ENCODE measurements at places on chromosomes 2 and 18. TPM values are rescaled to one million over a fixed set of nuclear protein-coding genes. Genes with fewer than 3 reads are reported as not detected.

Gene ITPRIPL1
- 28.7 TPM for total RNA-seq

DNA sequence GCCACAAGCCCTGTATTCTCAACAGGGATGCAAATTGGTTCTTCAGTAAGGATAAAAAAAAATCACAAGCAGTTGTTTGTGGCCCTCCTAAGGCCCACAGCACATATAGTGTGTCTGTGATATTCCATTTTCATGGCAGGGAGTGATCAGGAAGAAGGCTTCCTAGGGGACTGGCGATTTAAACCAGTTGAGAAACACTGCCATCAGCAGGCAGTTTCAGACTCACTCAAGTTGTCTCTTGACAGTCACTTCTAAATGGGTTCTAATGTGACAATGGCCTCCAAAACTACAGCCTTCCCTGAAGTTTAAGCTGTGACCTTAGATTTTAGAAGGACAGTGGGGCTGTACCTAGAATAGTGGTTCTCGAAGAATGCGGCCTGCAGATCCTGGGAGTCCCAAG lies 6.0 kb downstream of the CIAO1 start:
- no peak for DNase-seq

Gene C2orf66
- total RNA-seq: not detected

- no peak for DNase-seq
These were observed 134.7 kb downstream of the UBR3 start for GRCh38 chr2:169961911-169962310.

DNA sequence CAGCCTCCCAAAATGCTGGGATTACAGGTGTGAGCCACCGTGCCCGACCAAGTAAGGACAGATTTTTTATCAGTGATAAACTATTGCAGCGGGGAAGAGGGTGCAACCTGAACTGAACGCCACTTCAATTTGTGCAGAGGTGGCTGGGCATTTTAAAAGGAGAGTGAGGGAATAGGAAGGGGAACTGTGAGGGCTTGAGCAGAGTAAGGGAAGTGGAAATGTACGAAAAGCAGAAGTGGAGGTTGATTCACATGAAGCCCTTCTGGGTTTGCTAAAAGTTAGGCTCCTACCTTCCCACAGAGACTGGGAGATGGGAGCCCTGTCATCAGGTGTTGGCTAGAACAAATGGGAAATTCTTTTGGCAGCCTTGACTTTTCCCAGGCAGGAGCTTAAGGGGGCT lies 6.1 kb downstream of the STK11IP start:
- no peak for DNase-seq

Gene PLEKHH2
- total RNA-seq: not detected

DNA sequence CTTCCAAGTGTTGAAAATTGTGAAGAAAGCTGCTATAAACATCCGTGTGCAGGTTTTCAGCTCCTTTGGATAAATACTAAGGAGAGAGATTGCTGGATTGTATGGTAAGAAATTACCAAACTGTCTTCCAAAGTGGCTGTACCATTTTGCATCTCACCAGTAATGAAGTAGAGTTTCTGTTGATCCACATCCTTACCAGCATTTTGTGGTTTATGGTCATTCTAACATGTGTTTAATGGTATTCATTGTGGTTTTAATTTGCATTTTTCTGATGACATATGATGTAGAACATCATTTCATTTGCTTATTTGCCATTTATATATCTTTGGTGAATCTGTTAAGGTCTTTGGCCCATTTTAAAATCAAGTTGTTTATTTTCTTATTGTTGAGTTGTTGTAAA lies 260.7 kb downstream of the SPAG16 start:
- DNase-seq: no peak

- no peak for DNase-seq
These were observed 383.1 kb downstream of the GALR1 start for GRCh38 chr18:77632758-77633157.

Gene CHRNG
- total RNA-seq: not detected

Gene TXNDC2
- not detected for total RNA-seq

Gene FSHR
- total RNA-seq: not detected

- DNase-seq: no peak
These were observed 836.1 kb upstream of the ZEB2 start for GRCh38 chr2:145356056-145356455.

GRCh38 chr2:239307921-239308613 lies 92.8 kb downstream of the HDAC4 start:
- no peak for DNase-seq

DNA sequence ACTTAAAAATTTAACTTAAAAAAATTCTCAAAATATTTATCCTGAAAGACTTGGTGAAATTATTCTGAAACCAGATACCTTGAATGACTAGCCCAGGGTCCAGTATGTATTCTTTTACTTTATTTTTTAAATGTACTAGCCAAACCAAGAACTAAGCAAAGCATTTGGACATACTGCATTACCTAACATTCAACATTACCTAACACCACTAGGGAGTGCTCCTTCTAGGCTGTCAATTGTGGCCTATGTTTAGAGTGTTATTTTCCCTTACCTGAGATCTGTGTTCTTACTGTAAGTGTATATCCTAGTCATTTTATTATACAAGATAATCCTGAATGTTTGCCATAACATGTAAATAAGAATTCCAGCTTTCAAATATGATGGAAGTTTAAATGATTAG lies 496.6 kb downstream of the PTPRM start:
- DNase-seq: no peak

DNA sequence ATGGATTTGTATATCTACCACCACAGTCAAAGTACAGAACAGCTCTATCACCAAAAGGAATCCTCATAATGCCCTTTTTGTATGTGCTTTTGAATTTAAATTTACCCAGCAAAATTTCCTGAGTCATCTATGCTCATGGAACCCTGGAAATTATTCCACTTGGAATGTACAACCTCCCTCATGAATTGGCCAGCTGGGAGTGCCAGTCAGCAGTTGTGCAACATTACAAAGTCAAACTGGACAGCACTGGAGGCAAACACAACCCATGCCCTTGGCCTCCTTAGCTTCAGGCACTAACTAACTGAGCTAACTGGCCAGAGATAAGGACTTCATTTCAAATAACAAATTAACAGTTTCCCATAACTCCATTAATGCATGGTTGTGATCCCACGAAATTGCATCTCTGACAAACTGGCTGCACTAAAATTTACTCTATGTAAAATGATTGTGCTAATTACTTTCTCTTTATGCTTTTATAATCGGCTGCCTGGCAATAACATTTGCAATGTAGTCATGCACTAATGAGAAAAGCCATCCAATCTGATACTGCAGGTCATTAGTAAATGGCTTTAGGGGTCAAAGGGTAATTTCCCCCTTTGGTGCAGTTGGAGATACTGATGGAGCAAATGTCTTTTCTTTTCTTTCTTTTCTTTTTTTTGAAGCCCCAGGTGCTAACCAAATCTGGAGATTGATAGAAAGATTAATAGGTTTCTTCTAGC lies 270.5 kb downstream of the ACTR3 start:
- DNase-seq: no peak

DNA sequence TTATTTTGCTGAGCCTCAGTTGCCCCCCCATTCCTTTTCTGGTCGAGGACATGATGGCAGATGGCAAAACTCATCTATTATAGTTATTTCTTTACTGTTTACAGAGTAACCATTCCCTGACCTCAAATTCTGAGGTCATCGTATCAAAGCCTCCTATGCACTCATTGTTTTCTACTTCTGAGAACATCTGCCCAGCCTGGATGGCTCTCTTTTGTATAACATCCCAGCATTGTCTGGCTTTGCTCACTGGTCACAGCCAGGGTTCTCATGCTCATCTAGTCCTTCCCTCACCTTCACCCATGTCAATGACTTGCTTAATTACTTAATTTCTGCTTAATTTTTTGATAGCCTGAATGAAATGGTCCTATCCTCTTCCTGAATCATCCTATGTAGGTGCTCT lies 472.1 kb downstream of the PARD3B start:
- DNase-seq: no peak

DNA sequence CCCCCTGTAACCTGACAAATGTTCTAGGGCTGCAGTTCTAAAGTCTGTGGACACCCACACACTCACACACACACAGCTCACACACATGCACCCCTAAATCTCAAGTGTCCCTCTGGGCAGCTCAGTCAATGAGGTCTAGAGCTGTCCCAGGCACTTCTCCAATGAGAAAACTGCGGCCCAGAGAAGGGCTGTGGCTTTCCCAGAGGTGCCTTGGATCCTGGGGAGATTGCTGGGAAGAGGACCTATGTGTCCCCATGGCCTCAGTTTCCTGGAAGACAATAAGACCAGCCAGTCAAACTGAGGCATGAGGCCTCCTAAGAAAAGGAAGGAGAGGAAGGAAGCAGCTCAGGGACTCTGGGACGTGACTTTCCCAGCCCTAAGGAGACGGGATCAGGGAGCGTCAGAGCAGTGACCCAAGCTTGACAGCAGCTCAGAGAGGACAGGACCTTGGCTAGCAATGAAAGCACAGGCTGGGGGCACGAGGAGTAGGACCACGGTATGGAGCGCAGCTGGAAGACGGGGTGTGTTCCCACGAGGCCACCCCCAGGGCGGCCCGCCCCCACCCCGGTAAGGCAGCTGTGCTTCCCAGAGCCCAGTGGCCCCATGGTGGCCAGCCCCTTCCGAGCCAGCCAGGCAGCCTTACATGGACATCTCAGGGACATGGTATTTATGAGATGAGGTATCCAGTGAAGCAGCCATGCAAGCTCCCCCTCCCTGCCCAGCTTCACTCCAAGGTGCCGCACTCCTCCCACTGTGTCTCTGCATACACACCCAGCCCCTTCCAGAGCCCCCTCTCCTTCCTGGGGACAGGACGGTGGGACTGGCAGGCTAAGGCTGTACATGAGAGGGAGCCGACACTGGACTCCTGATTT lies 46.0 kb downstream of the TNS1 start:
- DNase-seq: no peak

DNA sequence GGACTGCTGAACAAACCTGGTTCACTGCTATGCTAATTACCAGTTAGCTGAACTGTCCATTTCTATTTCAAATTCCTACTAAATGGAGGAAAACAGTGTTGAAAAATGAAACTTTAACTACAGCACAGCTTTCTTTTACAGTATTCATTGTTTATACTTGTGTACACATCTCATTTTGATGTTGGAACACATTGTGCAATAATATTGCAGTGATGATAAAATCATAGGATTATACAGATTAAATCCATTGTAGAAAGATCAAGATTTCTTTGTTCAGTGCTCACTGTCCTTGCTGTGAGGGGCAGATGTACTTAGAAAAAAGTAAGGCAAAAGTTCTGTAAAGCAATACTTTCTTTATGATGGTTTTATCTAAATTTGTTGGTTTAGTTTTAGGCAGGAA lies 1055.1 kb downstream of the LRP1B start:
- DNase-seq: no peak

GRCh38 chr2:85248773-85249509 lies 78.8 kb downstream of the TGOLN2 start:
- DNase-seq: no peak

Gene ABCA12
- 9.8 TPM for total RNA-seq

- DNase-seq: no peak
These were observed 93.6 kb downstream of the GYPC start for GRCh38 chr2:126749537-126749936.

Gene MARCHF4
- total RNA-seq: not detected

DNA sequence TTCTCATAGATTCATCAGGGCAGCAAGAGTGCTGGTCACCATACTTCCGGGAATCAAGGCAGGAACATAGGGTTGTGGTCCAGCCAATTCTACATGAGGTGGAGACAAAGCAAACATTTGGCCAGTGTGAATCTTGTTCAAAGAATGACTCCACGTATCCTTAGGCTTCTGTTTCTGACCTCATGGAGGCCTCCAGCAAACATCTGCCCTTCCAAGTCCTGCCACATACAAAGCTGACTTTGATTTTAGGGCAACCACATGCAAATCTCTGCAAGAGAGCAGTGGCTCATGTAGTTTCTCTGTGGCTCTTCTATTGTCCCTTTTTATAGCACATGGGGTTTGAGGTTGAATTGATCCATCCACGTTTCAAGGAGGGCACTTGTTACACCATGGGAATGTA lies 132.1 kb upstream of the MMADHC start:
- DNase-seq: no peak

Gene PDE11A
- total RNA-seq: not detected

Gene RMND5A
- total RNA-seq: 28.2 TPM

- DNase-seq: no peak
These were observed 72.9 kb downstream of the MAP3K20 start for GRCh38 chr2:173148520-173148919.

GRCh38 chr2:126846241-126846640 lies 52.4 kb upstream of the TEX51 start:
- no peak for DNase-seq

- DNase-seq: no peak
These were observed 6.1 kb downstream of the GPR39 start for GRCh38 chr2:132422736-132423135.

DNA sequence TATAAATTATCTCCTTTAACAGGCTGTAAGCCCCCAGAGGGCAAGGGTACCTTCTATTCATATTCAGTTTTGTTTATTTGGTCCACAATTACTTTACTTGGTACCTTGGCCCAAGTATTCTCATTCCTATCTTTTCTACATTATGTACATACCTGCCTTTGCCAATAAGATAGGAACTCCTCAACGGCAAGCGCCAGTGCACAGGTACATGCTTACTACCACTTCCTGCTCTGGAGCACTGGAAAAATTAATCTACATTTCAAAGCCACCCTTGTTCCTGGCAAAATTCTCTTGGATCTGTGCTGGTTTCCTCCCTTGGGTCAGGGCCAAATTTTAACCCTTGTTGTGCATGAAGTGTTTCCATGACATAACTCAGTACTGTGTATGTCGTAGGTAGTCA lies 34.3 kb upstream of the LMAN1 start:
- no peak for DNase-seq

DNA sequence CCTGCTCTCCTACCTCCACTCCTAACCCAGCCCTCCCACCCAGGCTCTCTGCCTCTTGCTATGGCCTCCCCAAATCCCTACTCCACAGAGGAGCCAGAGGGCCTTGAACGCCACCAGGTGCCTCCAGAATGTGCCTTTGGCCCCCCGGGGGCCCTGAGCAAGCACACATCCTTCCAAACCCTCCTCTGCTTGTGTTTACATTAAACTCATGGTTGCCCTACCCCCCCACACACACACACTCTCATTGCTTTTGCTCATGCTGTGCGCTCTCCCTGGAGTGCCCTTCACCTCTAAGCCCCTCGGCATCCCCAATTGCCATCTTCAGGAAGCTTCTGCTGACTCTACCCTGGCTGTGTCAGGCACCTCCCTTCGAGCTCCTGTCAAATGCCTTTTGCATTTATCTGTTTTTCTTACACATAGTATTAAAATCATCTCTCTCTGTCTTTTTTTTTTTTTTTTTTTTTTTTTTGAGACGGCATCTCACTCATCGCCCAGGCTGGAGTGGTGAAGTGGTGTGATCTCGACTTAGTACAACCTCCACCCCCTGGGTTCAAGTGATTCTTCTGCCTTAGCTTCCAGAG lies 16.3 kb upstream of the TET3 start:
- DNase-seq: no peak

GRCh38 chr2:8575038-8575833 lies 106.6 kb upstream of the ID2 start:
- DNase-seq: no peak

All from GM12878 (cell line).